Dermis microvascular lymphatic vessel endothelial cell (primary cell): ENCODE measurements at places on chromosomes 3 and 15. TPM values are rescaled to one million over a fixed set of nuclear protein-coding genes. Genes with fewer than 3 reads are reported as not detected.
A peak's percentile ranks its signal among the peaks of the same experiment; 100 is the strongest.

DNA sequence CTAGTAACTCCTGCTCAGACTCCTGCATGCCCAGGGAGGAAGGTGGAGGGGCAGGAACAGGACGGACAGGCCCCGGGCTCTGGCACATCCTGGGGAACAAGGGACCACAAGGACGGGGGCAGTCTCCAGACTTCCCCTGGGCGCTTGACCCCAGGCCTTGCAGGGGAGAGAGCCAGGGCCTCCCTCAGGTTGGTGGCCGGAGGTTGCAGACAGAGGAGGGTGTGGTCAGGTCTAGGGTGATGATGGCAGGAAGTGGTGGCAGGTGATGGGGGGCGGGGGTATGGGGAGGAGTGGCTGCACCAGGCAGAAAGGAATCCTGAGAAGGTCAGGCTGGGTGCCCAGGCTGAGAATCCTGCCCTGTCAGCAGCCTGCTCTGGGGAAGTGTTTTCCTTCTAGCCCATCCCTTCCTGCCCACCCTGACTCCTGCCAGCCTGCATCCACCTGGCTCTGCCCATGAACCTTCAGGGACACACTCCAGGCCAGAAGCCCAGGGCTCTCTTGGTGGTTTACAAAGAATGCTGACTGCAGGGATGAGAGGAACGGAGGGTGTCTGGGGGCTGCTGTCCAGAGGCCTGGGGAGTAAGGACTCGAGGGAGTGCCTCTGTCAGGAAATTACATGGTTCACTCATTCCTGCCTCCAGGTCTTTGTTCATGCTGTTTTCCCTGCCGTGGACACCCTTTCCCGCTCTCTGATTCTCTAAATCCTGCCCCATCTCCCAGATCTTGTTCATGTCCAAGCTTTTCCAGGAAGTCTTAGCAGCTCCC, 15.8 kb downstream of the LOXL1 start:
- DNase-seq: no peak

- no peak for DNase-seq
Measured at GRCh38 chr3:108001457-108001856, 89.4 kb downstream of the CD47 start.

TWF2 gene
- 128 and 132 TPM in 2 replicates for total RNA-seq

GRCh38 chr3:69510481-69511030, 124.7 kb upstream of the FRMD4B start:
- no peak for DNase-seq

DNA sequence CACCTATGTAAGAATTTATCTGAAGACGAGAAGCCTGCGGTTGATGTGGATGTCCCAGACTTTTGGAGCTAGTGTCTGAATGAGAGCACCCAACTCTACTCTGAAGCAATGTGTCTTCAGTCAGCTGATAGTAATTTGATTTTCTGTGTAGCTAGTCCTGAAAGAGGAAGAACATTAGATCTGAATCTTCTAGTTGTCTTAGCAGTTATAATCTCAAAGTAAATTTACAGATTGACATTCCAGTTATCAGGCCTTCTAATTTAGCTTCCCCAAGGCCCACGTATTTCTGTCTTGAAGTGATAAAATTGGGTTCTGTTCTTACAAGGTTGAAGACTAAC, 1.5 kb downstream of the TCAIM start:
- DNase-seq: no peak

DNA sequence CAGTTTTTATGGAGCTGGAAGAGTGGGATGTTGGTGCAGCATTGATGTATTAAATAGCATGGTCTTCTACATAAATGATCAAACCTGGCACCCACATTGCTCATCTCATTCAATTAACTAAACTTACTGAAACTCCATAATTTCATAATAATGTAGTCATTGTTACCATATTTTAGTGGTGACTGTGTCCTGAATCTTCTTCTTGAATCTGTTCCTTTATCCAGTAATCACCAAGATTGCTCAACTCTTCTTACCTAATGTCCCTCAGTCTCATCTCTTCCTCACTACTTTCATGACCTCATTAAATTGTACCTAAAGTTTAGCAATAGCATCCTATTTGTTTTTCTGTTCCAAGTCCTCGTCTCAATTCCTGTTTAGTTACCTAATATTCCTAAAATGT, 69.8 kb downstream of the FGF7 start:
- no peak for DNase-seq

DNA sequence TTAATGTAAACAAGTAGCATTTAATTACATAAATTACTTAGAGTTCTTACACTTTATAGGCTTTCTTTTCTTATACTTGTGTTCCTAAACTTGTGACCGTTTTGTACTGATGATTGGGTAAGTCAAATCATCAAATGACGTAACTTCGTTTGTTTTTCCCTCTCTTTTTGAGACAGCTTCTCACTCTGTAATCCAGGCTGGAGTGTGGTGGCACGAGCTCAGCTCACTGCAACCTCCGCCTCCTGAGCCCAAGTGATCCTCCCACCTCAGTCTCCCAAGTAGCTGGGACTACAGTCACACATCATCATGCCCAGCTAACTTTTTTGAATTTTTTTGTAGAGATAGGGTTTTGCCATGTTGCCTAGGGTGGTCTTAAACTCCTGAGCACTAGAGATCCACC, 226.0 kb downstream of the TCF12 start:
- DNase-seq: no peak

- DNase-seq: no peak
Measured at GRCh38 chr3:13120928-13121552, 47.8 kb upstream of the IQSEC1 start.

DNA sequence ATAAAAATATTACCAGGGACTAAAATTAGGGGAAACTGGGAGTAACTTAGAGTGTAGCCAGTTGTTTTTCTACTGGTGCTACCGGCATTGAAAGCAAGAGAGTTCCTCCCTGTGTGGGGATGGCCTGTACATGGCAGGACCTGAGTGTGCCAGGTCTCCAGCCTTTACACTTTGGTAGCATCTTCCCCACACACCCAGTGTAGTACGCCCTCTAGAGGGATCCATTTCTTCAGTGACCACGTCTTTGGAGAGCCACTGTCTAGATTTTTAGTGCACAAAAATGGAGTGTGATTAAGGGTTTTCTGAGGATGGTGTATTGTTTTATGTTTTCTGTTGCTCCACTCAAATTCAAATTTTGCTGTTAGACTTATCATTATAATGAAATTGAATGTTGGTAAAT, 507.0 kb upstream of the TPRG1 start:
- no peak for DNase-seq

- DNase-seq: no peak
Measured at GRCh38 chr3:12115104-12115503, 43.6 kb downstream of the TIMP4 start.

GRCh38 chr3:152556731-152557254, 278.1 kb upstream of the P2RY1 start:
- no peak for DNase-seq

GRCh38 chr3:170910542-170910941, 2.1 kb upstream of the EIF5A2 start:
- DNase-seq: no peak

GRCh38 chr15:25226360-25226759, 212.5 kb downstream of the UBE3A start:
- DNase-seq: no peak

DNA sequence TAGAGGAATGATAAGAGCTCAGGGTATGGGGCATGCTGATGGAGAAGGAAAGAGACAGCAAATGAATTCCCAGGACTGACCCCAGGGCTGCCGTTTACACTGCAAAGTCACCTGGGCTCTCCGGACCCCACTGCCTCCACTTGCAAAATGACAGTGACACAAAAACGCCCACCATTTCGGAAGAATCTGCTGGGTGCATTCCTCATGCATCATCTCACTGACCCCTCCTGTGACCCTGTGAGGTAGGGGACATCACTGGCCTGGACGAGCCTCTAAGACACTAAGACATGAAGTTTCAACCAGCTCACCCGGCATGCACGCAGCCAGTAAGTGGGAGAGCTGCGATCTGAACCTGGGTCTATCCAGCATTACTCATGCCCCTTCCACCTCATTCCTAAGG, 60.3 kb downstream of the PCSK6 start:
- no peak for DNase-seq

CHRM5 gene
- under 0.01 and 0.13 TPM in 2 replicates for total RNA-seq

- no peak for DNase-seq
Measured at GRCh38 chr3:61893840-61894566, 332.6 kb downstream of the PTPRG start.

- DNase-seq: peak; percentile 64
Measured at GRCh38 chr3:120177151-120177550, 82.9 kb upstream of the GSK3B start.

DNA sequence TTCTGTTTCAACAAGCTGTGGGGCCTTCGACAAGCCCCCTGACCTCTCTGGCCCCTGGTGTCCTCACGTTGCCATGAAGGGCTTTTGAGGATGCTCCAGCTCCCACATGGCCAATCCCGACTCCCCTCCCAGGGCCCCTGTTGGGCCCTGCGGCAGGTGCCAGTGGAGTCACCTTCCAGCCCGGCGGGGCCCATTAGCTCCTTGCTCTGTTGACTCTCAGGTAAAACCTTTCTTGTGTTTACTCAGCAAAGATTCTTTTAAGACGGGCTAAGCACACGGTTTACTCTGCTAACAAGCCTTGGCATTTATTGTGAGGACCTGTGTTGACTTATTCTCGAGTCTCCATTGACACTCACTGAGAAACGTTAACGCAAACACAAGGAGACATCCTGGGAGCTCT, 15.0 kb downstream of the RPLP1 start:
- DNase-seq: no peak

HYAL2 gene
- total RNA-seq: 384 and 564 TPM in 2 replicates
